Uterus (tissue), 4 donors: ENCODE measurements at places on chromosomes 7 and 10. TPM values are rescaled to one million over a fixed set of nuclear protein-coding genes. Genes with fewer than 3 reads are reported as not detected.

GRCh38 chr7:140885735-140886334 is 38.9 kb downstream of the BRAF start:
- H3K4me3 ChIP-seq, result no peak overlapping the region
- H3K4me1 ChIP-seq, result peaks cover 3% of the 10 kb centered on the region
- H3K36me3 ChIP-seq, result no peaks in the 10 kb centered on the region
- H3K27me3 ChIP-seq, result no peaks in the 10 kb centered on the region

- no peak for DNase-seq
- no peak overlapping the region for H3K27ac ChIP-seq
- H3K4me3 ChIP-seq, result no peak overlapping the region
- H3K27me3 ChIP-seq, result no peaks in the 10 kb centered on the region
- no peaks in the 10 kb centered on the region for H3K36me3 ChIP-seq
- no peaks in the 10 kb centered on the region for H3K4me1 ChIP-seq
Observed at GRCh38 chr10:110851020-110851612, 20.6 kb upstream of the PDCD4 start.

DNA sequence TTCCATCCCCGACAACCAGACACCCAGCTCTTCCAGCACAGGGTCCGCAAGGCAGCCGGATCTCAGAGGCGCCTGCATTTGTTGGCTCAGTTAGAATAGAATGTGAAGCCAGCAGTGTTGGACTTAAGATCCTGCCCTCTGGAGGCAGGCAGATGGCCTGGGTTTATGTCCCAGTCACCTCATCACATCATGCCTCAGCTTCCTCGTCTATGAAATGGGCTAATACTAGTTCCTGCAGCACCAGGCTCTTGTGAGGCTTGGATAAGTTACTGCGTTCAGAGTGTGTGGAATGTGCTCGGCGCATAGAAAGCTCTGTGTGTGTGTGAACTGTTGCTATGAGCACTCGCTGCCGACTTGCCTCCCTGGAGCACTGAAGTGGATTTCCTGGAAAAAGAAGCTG is 202.5 kb upstream of the GPR26 start:
- no peaks in the 10 kb centered on the region for H3K36me3 ChIP-seq
- no peak overlapping the region for H3K4me3 ChIP-seq
- no peak for DNase-seq
- H3K27ac ChIP-seq, result no peak overlapping the region
- H3K4me1 ChIP-seq, result no peaks in the 10 kb centered on the region

Gene ALOX5
- 3.5 TPM for total RNA-seq
